Stromal cell of bone marrow (primary cell): ENCODE measurements at places on chromosomes 2 and 18.

DNA sequence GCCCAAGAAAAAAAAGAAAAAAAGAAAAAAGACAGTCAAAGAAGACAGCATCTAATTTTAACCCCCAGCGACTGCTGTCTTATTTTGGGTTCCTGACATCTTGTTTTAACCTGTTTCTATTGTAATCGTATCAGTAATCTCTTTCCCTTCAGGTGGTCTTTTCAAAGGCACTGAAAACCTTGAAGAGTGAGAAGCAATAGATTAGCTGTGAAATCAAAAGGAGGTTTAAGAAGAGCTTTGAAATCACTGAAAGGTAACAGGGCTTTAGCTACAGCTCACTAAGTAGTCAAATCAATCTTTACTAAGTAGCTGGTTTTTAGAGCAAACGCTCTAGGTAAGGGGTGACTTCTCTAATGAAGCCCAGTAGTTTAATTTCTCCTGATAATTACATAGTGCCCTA lies 5.4 kb upstream of the TANC1 start:
- DNase-seq, result no peak

GRCh38 chr2:223735659-223736244 lies 101.6 kb downstream of the AP1S3 start:
- DNase-seq, result peak; percentile 83

- DNase-seq, result no peak
These were observed 153.7 kb upstream of the KCTD1 start for GRCh38 chr18:26702086-26702485.

GRCh38 chr2:158969162-158969714 lies 798 bp downstream of the TANC1 start:
- DNase-seq, result no peak

DNA sequence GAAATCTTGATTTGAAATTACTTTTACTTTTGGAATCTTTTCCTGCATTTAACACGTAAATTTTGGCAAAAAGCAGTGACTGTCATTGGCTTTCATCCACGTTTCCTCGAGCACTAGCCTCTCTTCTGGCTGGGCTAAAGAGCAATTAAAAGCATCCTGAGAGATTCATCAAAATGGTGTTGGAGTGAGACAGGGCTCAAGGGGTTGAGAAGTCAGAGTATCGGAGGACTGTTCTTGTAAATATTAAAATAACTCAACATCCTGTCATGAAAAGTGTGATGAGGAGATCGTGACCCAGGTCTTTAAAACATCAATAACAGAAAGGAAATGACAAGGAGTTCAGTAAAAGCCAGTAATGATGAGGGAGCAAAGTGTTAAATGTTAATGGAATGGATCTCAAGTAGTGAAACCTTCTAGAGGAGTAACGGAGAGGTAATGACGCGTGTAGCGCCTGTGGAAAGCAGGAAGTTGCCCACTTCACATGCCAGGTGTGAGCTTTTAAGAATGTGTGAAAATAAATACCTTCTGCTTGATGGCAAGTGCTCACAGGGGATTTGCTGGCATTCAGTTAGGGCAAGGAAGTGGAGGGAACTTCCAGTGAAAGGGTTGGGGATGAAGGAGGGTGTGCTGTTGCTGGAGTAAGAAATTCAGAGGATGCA lies 754.4 kb downstream of the ADCYAP1 start:
- DNase-seq, result no peak

DNA sequence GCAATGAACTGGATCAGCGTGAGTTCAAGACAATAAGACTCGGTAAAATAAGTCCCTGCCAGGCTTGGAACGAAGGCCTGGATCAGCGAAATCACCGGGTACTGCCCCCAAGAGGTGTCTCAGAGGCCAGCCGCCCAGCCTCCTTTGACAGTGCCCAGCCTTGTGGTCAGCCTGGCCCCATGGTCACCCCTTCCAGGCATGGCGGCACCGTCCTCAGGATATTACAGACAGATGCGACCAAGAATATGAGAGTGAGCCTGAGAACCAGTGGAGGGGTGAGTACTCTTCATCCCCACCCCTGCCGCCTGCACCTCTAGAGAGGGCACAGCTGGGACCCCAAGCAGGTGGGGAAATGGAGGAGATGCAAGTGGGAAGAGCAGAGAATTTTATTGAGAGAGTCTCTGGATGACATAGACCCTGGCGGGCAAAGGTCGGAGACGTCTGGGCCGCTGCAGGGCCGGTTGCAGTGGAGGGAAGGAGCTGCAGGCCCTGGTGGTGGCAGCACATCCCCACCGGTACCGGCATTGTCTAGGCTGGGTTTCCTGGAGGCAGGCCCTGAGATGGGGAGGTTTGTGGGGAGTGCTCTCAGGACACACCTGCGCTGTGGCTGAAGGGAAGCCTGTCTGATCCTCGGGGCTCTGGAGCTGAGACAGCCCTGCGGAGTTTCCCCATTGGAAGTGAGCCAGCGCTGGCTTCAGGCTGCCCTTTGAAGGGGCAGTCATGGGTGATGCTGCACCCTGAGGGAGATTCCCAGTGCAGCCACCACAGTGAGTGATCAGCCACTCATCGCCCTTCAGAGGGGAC lies 190.0 kb downstream of the SEPTIN10 start:
- no peak for DNase-seq

DNA sequence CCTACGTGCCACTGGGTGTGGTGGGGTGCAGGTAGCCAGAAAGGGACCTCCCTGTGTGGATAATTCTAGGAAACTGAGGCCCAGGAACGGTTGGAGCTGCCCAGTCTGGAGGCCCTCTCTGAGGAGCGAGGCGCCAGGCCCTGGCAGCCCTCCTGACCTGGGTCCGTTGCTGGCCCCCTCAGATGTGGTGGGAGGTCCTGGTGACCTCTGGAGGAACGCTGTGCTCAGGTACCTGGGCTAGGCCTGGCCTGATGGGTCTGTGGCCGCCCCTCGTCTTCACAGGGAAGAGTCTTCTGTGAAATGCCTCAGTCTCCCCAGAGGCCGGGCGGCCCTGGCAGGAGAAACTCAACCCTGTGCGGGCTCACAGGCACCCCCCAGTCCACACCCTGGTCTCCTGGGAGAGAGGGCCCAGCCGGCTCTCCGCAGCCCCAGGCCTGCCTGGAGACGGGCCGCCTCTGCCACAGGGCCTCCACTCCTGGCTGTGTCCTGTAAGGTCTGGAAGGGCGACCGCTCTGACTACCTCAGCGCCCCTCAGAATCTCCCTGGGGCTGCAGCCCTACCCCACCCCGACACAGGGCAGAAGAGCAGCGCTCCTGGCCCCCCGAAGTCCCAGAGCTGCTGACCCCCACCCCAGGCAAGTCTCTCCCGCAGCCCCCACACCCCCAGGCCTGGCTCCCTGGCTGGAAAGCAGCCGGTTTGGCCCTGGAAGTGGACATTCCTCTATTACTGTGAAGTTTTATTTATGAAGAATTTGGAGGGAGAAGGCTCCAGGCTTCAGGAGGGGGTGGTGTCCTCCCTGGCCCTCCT lies 3.7 kb downstream of the B3GNT7 start:
- no peak for DNase-seq

DNA sequence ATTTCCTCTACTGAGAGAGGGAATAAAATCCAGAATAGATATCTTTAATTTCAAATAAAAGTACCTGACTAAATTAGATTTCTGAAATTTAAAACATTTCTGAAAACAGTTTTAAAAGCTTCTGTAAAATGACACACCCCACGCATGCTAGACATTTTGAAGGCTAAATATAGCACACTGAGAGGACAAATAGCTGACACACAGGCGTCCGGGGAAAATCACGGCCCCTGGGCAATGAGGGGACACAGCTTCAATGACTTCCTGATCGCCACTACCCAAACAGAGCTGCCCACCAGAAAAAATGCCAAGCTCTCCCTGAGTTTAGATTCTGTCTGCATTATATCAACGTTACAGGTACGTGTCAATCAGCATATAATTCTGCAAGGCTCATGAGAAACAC lies 10.9 kb downstream of the TBC1D8 start:
- no peak for DNase-seq

DNA sequence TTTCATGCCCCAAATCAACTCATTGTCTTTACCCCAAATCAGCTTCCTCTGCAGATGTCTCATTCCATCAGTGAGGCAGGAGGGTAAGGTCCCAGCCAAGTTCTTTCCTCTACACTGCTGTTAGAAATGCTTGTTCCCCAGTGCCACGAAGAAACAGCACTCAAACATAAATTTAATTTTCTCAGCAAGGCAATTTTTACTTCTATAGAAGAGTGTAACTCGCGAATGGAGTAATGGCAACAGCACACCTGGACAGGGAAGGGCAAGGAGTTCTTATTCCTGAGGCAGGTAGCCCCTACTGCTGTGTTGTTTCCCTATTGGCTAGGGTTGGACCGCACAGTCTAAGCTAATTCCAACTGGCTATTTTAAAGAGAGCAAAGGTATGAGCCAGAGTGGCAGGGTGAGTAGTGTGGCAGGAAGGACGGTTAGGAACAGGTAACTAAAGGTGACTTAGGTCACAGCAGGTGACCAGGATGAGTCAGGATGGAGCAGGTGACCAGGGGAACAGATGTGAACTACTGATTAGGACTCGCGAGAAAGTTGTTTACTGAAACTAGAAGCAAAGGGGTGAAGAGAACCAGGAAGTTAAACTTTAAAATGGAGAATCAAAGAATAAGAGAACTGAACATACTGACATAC lies 12.0 kb upstream of the CEP68 start:
- DNase-seq, result no peak

DNA sequence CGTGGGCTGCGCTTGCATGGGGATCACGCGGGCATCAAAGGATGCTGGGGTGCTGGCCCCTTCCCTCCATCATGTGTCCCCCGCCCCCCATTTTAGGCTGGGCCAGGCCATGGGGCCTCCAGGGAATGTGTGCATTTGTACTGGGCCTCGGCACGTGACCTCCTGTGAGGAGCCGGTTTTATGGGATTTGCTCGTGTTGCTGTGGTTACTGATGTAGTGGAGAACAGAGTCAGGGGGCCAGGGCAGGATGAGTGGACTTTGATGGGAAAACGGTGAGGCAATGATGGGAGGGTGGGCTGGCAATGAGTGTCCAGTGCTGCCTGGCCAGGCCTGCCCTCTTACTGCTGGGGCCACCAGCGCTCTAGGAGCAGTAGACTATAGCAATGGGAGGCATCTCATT lies 257.7 kb downstream of the LOXHD1 start:
- DNase-seq, result no peak

GRCh38 chr18:23981369-23981980 lies 33.1 kb upstream of the TTC39C start:
- no peak for DNase-seq

GRCh38 chr2:240981871-240982800 lies 16.3 kb upstream of the SNED1 start:
- no peak for DNase-seq

- DNase-seq, result no peak
These were observed 407.7 kb upstream of the SLC8A1 start for GRCh38 chr2:40859617-40860016.

DNA sequence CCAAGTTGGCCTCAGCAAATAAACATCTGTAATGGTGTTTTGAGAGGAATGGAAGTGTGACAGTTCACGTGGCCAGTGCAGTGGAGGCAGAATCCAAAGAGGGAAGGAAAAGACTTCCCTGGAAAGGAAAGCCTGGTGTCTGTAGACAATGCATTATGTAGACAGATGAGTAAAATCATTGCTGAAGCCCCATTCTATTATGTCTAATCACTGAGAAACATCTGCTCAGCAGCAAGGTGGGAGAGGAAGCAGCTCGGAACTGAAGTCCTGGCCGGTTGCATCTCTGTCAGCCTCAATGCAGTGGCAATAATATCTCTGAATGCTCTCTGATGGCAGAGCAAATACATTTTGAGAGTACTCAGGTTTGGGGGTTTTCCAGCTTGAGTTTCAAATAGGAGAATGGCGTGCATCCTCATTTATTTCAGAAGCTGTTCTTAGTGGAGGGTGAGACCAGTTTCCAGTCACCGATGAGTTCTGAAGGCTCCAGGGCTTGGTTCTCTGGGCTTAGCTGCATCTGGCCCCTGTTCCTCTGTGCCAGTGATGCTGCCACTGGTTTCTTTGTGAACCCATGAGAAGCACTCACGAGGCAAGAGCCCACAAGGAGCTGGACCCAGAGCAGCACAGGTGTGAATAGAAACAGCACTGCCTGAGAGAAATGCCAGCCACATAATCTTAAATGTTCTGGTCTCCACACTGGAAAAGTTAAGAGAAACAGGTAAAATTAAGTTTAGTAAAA lies 63.3 kb downstream of the RPIA start:
- DNase-seq, result no peak

DNA sequence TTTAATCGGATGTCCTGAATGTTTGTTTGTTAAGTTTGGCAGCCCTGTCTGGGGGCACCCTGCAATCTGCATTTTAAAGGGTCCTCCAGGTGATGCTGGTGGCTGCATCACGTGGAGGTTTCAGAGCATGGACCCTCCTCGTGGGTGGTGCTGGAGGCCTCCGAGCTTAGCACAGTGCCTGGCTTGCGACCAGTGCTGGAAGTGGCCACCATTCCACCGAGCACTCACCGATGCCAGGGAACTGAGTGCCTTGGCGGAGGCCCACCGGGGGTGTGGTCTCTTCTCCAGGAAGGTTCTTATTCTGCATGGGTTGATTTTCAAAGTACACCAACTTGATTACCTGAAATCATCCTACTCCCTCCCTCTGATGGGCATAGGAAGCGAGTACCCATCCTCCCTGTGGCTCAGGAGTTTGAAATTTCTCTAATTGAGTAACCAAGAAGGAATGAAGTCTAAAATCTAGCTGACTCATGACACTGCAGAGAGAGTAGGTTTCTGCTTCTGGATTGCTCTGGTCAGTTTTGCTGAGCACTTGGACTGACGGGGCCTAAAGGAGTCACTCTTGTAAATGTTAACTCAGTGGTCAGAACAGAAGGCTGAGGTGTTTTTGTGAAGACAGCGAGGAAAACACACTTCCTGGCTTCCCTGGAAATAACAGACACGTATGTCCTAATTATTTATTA lies 58.1 kb upstream of the SLC66A3 start:
- peak; percentile 40 for DNase-seq

GRCh38 chr2:56239437-56239836 lies 55.6 kb downstream of the CCDC85A start:
- peak; percentile 30 for DNase-seq

DNA sequence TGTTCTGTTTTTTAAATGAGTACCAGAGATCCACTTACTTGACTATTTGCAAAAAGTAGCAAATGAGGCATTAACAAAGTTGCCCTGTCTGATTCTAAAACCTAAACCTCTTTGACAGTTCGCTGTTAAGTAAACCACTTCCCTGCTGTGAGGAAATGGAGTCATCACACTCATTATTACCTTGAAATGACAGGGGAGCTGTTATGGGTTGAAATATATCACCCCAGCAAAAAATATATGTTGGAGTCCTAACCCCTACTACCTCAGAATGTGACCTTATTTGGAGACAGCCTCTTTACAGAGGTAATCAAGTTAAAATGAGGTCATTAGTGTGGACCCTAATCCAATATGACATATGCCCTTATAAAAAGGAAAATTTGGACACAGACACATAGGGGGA lies 36.1 kb downstream of the DHRS9 start:
- DNase-seq, result no peak

DNA sequence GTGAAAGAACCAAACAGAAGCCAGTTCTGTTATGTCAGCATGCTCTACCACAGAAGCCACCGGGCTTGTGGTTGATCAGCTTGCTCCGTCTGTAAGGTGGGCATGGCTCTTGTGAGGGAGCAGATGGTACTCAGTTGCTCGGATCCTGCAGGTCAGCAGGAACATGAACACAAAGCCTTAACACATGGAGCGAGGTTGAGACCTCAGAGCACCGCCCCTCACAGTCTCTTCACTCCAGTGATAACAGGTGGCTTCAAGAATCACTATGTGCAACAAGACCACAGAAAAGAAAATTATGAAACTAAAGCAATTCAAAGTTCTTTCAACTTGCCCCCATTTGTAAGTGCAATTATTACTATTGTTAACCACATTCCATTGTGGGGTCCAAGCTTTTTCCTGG lies 72.1 kb downstream of the OSBPL6 start:
- DNase-seq, result no peak

- no peak for DNase-seq
These were observed 109.6 kb upstream of the ALKAL2 start for GRCh38 chr2:397521-397920.
